ENCODE measurements at places on chromosomes 16 and 17.

- DNase-seq = no peak
Measured at GRCh38 chr17:12599186-12599920, 66.3 kb upstream of the MYOCD start.

GRCh38 chr17:7084088-7084487, 4.0 kb upstream of the CLEC10A start:
- no peak for DNase-seq

DNA sequence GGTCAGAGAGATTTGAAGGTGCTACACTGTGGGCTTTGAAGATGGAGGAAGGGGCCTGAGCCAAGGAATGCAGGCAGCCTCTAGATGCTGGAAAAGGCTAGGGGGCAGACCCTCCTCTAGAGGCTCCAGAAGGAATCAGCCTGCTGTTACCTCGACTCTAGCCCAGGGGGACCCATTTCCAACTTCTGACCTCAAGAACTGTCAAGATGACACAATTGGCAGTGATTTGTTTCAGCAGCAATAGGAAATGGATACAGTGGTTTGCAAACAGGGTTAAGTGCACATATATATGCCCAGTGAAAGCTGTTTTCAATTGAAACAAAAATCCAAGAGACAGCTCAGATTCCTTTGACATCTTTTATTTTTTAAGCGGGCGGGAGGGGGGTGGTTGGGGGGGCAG, 3.7 kb upstream of the ZDHHC1 start:
- no peak for DNase-seq

- DNase-seq = no peak
Measured at GRCh38 chr16:68309799-68310198, 947 bp downstream of the SLC7A6OS start.

DNA sequence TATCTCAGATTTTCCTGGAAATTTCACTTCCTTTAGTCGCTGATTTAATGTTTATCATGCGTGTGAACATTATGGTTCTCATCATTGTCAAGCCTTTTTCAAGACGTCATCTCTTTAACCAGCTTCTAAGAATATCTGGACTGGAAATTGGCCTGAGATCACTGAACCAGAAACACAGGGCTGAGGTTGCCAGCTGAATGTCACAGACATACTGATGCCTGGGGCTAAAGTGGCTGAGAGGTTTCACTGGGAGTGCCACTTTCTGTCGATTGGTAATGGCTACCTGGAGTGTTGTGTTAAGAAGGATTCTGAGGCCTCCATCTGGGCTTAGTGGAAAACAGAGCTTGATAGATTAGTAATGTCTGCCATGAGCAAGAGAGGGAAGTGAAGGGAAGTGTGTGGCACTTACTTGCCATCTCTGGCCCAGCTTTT, 54.2 kb downstream of the CRISPLD2 start:
- no peak for DNase-seq

DNA sequence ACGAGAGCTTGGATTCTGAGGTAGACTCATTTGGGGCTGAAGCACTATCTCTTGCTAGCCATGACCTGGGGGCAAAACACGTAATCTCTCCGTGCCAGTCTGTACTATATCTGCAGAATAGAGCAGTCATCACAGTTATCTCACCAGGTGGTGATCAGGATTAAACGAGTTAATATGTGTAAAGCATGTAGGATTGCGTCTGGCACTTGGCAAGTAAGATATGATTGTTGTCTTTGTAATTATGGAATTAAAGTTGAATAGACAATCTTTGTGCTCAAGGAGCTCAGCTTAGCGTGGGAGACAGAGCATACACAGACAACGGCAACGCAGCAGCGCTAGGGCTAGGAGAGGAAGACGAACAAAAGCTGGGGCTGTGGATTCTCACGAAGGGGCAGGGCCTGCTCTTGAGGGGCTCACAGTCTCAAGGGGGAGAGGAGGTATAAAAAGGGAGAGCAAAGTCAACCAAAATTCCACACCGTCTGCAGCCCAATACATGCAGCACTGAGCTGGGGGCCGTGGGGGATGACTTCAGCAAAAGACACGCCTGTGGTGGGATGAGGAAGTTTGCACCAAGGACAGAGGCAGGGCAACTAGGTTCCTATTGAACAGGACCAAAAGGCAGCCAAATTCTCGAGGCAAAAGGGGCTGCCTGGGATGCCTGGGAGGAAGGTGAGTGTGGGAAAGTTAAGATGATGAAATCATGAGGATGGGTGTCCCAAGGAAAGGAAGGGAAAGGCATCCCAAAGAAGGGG, 68.6 kb downstream of the SDK2 start:
- no peak for DNase-seq

DNA sequence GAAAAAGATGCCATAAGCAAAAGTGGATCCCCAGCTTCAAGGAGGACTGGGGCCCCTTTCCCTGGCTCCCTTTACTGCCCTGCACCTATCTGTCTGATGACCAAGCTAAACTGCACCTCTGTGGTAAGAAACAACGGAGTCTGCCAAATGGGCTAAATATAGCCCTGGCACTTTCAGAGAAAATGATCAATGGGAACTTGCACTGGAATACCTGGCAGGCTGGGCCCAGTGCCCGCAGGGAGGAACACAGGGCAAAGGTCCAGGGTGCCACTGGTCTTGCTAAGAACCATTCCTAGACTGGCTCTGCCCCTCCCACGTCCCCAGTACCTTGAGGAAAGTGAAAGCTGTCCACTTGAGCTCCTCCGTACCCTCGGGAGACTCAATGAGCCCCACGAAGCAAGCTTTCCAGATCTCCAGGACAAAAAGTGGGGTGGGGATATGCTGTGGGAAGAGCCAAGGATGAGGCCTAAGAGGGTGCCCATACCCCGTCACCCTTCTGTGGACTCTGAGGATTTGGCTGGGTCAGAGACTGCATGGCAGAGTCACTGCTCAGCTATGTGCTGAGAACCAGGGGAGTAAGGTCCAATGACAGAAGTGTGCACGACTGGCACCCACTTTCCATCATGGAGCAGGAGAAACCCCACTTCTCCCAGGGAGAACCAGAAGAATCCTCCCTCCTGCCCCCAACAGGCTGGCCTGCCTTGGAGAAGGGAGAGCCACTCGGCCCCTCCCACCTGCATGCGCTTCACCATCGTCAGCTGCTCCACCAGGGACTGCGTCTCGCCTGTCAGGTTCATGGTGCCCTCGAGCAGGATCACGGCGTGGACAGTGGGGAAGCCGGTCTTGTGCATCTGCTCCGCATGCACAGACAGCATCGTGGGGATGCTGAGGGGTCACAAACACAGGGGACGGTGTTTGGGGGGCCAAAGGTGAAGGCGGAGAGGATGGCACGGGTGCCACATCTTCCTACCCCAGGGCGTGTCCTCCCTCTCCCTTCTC, 17.4 kb downstream of the CSF3 start:
- DNase-seq = no peak

- no peak for DNase-seq
Measured at GRCh38 chr17:69581061-69581961, 166.8 kb downstream of the MAP2K6 start.

DNA sequence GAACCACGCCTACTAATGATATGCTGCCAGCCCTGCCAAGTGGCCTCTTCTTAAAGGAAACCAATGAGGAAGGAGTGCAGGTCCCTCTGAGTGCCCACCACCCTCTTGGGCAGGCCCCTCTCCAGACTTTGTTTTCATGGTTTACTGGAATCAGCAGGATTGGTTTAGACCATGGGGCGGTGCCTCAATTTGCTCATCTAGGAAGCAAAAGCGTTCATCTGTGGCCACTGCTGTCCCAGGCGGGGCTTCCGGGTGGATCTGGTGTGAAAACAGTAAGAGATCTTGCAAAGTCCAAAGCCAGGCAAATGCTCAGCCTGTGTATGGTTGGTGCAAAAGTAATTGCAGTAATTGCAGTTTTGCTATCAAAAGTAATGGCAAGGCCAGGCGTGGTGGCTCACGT, 71.3 kb downstream of the AMFR start:
- no peak for DNase-seq

- no peak for DNase-seq
Measured at GRCh38 chr17:73984941-73985340, 218.5 kb upstream of the RPL38 start.

DNA sequence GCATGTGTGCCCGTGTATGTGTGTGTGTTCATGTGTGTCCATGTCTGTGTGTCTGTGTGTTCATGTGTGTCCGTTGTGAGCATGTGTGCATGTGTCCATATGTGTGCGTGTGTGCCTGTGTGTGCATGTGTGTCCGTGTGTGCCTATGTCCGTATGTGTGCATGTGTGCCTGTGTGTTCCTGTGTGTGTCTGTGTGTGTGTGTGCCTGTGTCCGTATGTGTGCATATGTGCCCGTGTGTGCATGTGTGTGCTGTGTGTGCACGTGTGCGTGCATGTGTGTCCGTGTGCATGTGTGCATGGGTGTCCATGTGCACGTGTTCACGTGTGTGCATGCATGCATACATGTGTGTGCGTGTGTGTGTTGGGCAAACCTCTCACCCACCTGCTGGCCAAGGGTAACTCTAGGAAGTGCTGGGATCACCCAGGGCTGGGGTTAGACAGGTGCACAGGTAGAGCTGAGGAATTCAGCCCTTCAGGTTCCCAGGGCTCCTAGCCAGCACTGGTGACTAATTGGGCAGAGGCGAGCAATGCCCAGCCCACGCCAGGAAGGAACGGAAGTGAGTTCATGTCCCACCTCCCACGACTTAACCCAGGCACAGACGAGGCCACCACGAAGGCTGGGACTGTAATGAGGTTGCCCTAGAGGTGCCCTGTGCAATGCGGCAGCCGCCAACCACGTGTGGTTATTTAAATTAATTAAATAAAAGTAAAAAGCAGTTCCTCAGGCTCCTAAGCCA, 8.2 kb upstream of the CSNK1D start:
- no peak for DNase-seq

DNA sequence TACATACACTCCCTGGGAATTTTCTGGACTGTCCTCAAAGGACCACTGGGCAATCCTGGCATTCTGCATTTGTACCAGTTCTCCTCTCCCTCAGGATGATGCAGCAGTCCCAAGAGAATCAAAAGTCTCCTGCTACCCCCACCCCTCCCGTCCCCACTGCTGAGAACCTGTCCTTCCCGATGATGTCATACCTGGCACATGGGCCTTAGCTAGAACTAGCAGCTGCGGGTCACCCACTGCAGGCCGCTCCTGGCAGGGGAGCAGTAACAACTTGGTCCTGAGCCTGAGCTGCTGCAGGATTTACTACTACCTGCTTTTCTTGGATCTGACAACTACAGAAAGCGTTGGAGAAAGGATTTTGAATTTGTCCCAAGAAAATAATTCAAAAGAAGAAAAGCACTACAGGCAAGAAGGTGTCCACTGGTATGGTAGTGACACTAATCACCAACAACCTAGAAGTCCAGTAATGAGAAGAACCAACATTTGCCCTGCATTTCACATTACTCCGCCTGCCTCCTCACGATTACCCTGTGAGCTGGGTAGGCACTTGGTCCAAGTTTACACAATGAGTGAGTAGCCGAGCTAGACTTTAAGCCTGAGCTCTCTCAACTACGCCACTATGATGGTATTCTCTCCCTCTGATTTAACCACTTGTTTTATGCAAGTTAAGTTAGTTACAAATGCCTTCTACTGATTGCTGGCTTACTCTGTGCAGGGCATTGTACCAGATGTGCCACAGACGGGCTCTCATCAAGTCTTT, 55.3 kb upstream of the ETV4 start:
- no peak for DNase-seq

DNA sequence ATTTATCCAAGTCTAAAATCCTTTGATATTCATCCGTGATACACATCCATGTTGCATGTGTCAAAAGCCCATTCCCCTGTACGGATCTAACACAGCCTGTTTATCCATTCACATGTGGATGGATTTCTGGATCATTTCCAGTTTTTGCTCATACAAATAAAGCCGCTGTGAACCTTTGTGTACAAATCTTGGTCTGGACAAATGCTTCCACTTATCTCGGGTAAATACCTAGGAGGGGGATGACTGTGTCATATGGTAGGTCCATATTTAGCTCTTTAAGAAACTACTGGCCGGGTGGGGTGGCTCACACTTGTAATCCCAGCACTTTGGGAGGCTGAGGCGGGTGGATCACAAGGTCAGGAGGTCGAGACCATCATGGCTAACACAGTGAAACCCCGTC, 6.3 kb upstream of the TBCD start:
- DNase-seq = no peak

DNA sequence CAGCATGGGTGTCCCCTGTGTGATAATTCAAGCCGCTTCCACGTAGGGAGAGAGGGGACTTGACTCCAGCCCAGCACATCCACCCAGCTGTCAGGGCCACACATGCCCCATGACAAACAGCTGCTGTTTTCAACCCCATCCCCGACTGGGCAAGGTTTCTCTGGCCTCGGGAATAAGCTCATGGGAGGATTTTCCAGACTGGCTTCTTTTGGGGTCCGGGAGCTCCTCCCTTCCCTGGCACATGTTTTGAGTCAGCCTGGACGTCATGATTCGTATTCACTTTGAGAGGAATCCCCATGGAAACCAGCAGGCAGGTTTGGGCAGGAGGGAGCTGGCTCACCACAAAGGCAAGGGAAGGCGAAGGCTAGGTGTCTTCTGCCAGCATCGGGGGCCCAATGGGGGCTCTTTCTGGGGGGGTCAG, 156.4 kb downstream of the CMIP start:
- no peak for DNase-seq

DNA sequence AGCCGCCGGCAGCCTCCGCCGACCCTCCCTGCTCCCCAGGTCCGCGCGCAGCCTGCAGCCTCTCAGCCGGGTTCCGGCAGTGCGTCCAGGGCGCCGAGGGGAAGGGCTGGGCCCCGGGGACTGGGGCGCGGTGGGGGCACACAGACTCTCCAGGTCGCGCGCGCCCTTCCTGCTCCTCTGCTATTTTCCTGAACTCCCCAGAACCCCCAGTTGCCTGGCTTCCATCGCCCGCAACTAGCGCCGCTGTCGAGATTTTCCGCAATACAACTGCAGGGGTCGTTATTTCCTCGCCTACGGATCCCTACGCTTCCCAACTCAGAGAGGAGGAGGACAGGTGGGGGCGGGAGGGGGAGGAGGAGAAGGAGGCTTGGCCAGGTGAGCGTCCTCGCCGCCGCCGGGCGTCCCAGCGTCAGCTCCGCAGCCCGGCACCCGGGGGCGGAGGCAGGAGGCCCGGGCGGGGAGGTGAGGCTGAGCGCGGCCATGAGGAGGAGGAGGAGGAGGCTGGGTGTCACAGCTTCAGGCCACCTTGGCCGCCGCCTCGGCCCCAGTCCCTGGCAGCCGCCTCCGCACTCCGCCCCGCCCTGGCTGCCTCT, at the start of gene CA10:
Gene CA10 (minus strand): TSS at position 265 of the 593 bp plus-strand sequence.
- no peak for DNase-seq

- no peak for DNase-seq
Measured at GRCh38 chr16:78098595-78099270, 721 bp upstream of the WWOX start.

- DNase-seq = no peak
Measured at GRCh38 chr17:44198721-44199552, 747 bp downstream of the ATXN7L3 start.

DNA sequence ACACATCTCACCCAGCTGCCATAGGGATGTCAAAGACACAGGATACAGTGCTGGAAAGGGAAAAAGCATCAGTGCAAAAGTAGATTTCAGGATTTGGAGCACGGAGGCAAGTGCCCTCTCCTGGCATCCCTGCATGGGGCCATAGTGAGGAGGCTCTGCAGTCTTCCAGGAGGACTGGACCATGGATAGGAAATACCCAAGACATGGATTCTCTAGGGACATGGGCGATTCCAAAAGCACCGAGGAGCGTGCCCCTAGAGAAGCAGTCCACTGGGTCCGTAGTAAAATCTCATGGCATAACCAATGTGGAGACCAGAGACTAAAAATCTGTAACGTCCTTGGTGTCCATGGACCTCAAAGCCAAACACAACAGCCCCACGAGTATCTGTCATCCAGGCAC, 818.2 kb downstream of the KCNJ18 start:
- no peak for DNase-seq
